GM12892 (cell line): ENCODE measurements at places on chromosomes 6 and 20.

GRCh38 chr20:61712688-61713087, 353.0 kb downstream of the TAF4 start:
- DNase-seq = no peak

DNA sequence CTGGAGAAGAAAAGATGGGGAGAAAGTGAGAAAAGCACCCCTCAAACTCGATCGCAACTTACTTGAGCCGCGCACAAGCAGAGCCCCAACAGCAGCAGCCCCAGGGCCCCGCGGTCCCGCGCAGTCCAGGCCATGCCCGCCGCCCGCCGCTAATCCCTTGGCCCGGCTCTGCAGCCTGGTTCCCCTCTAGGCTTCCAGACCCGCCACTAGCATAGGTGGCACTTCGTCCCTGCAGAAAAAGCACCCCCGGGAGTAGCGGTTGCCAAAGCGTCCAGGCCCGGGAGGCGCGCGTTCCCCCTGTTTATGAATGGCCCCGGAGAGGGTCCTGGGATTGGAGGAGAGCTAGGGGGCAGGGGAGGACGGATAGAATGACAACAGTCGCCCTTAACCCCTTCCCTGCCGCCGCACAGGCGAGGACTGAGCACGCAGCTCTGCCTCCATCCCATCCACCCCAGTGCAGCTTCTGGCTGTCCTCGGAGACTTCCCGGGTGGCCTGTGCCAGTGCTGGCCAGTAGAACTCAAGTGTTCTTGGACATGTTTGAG, 19.9 kb downstream of the COL9A1 start:
- no peak for DNase-seq

- DNase-seq = no peak
These were observed 126.5 kb downstream of the MYLK4 start for GRCh38 chr6:2624177-2624576.

GRCh38 chr6:63496361-63496804, 75.9 kb upstream of the LOC128125822 start:
- no peak for DNase-seq
